ENCODE measurements at places on chromosomes 3 and 15.

DNA sequence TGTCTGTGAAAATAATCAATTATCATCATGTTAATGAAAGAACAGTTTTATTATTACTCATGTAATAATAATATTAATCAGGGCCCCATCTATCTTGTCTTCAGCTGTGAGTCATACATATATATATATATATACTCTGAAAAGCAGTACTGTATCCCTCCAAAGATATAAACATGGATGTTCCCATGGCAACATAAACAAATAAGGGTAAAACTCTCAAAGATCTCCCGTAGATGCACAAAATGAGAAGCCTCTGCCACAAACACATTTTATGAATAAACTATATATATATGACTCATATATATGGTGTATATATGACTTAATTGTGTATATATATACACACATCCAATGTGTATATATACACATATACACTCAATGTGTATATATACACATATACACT is 163.8 kb upstream of the ARHGEF26 start:
- DNase-seq = no peak
- no peak overlapping the region for H3K4me3 ChIP-seq
- H3K4me1 ChIP-seq = no peaks in the 10 kb centered on the region
- no peak overlapping the region for H3K27ac ChIP-seq
- no peaks in the 10 kb centered on the region for H3K27me3 ChIP-seq

GRCh38 chr3:46870651-46871050 is 6.9 kb upstream of the PTH1R start:
- no peak overlapping the region for H3K4me3 ChIP-seq
- peaks cover 31% of the 10 kb centered on the region for H3K4me1 ChIP-seq
- no peak for DNase-seq
- H3K36me3 ChIP-seq = no peaks in the 10 kb centered on the region

GRCh38 chr15:36271048-36271447 is 308.4 kb upstream of the CDIN1 start:
- H3K36me3 ChIP-seq = no peaks in the 10 kb centered on the region
- H3K4me1 ChIP-seq = no peaks in the 10 kb centered on the region
- no peak for DNase-seq

DNA sequence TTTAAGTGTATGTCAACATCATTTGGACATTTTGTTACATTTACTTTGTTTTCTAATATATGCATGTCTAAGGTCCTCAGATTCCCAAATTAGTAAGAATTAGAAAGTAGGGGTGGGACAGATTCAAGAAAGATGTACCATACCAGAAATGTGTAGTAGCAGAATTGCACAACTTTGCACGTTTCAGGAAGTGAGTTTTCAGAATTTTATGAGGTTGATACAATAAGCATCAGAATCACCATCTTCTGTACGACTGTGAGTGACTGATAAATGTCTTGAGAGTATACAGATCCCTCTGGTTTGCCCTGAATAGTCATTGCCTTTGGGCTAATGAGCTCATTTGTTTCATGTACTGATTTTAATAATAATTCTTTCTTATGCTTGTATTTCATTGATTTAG is 9.3 kb downstream of the ARIH2 start:
- peak overlapping the region; percentile 4 for H3K27ac ChIP-seq
- no peak for DNase-seq
- H3K27me3 ChIP-seq = no peaks in the 10 kb centered on the region
- H3K4me1 ChIP-seq = peaks cover 37% of the 10 kb centered on the region
- H3K4me3 ChIP-seq = no peak overlapping the region

GRCh38 chr15:26631894-26632293 is 141.0 kb downstream of the GABRB3 start:
- H3K4me1 ChIP-seq = peaks cover 17% of the 10 kb centered on the region
- H3K27me3 ChIP-seq = no peaks in the 10 kb centered on the region
- H3K36me3 ChIP-seq = no peaks in the 10 kb centered on the region
- no peak overlapping the region for H3K4me3 ChIP-seq

Data from thyroid gland (tissue), 4 donors.